ENCODE measurements at places on chromosomes 16 and 17.

- no peak for DNase-seq
Observed at GRCh38 chr17:6638046-6638908, 2.2 kb downstream of the KIAA0753 start.

DNA sequence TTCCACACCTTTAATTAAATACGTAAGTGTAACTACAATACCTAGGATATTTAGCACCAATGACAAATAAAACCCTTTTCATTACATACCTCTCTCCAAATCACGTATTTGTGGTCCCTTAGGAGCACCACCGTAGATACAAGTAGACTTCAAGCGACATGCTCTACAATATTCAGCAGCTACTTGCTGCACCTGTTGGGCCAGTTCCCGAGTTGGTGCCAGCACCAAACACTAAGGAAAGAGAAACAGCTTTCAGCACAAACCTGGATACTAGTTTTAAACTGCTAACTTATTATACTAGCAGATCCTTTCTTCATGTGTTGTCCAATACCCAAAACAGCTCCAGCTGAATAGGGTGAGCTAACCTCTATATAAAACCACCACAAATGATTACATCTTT, 2.7 kb downstream of the DDX5 start:
- DNase-seq: no peak

DNA sequence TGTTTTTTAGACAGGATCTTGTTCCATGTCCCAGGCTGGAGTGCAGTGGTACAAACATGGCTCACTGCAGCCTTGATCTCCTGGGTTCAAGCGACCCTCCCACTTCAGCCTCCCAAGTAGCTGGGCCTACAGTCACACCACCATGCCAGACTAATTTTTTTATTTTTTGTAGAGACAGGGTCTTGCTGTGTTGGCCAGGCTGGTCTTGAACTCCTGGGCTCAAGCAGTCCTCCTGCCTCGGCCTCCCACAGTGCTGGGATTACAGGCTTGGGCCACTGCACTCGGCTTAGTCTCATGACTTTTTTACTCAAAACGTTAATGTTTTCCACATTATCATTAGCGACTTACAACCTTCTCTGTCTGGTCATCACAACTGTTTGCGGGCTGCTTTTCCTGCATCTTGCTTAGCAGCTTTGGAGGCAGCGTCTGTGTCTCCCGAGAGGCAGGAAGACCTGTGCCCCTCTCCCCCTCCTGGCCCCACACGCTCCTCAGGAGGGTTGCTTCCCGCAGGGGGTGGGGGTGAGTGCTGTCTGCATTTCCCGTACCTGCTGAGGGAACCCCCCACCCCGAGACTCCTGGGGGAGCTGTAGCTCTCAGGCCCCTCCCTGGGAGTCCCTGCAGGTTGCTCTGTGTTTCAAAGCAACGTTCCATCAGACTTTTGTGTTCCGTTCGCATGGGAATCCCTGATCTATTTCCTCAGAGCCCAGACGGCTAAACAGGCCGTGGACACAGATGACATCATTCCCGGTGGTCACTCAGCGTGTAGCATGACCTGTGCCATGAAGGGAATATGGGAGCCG, 52.6 kb downstream of the PGS1 start:
- DNase-seq: no peak

DNA sequence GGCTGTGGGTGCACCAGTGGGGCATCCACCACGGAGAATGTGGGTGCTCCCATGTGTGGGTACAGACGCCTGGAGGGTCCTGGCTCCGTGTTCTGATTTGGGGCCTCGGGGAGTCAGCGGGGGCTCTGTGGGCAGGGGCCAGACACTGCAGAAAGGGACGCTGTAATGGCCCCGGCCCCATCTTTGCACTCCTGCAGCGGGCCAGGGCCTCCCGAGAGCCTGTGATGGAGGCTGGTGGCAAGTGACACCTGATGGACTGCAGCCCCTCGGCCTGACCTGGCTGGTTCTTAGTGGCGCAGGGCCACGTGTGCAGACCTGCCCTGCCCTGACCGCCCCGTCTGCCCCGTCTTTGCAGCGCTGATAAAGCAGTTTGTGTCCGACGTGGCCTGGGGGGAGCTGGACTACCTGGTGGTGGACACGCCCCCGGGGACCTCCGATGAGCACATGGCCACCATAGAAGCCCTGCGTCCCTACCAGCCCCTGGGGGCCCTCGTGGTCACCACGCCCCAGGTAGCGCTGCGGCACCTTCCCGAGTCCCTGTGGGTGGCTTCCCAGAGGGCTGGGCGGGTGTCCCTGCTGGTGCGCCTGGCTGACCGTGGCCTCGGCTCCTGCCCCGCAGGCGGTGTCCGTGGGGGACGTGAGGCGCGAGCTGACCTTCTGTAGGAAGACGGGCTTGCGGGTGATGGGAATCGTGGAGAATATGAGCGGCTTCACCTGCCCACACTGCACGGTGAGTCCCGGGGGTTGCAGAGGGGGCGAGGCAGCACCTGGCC, 4.7 kb downstream of the NUBP2 start:
- no peak for DNase-seq

- DNase-seq: no peak
Observed at GRCh38 chr17:16569358-16569712, 331 bp upstream of the ZNF287 start.

GRCh38 chr17:46163316-46163715, 29.9 kb downstream of the KANSL1 start:
- DNase-seq: no peak

- no peak for DNase-seq
Observed at GRCh38 chr16:89005201-89006035, 28.4 kb upstream of the CBFA2T3 start.

DNA sequence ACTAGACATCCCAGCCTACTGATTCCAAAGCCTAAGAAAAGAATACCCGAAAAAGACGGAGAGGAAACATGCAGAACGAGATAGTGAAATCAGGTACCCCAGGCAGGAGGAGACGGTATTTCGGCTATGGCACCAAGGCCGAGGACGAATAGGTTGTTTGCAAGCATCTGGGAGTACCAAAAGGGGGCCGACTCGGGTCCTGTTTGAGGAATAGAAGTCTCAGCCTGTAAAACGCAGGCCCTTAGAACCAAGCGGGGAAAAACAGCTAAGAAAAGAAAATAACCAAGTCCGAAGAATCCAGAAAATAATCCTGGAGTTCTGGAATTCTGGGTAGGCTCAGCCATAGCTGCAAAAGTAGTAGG, 537 bp downstream of the SLC35B1 start:
- DNase-seq: no peak

GRCh38 chr17:74838274-74838673, 21.4 kb downstream of the GRIN2C start:
- no peak for DNase-seq

- no peak for DNase-seq
Observed at GRCh38 chr17:67707442-67707841, 10.3 kb upstream of the NOL11 start.

- no peak for DNase-seq
Observed at GRCh38 chr17:56602292-56603130, 9.0 kb downstream of the NOG start.

DNA sequence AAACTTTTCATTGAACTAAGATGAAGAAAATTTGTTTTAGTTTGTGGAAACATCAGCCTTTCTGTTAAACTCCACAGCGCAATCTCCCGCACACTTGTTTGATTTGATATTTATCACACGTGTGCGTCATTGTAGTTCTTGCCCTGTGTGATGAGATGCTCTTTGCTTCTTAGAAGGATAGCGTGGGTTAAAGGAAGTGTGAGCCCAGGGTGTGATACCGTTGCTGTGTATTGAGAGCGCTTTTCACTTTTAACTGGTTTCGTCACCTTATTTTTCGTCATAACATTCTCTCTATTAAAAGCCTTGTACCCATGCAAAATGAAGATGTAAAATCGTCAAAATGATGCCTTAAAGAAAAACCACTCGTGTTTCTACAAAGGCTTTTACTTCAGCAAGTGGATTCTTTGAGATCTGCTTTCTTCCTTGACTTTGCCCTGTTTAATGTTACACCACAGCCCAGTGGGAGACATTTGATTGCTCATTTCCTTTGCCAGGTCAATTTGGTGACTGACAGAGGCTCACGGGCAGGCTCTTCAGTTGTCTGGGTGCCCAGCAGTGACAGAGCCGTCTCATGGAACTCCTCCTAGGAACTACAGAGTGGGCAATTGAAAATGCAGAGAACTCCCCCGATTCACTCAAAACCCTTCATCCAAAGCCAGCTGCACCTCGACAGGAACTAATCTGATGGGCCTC, 61.1 kb downstream of the RPA1 start:
- DNase-seq: no peak

- DNase-seq: no peak
Observed at GRCh38 chr17:62578757-62579487, 48.5 kb upstream of the MRC2 start.

GRCh38 chr16:48608452-48608851, 1.5 kb downstream of the N4BP1 start:
- no peak for DNase-seq

GRCh38 chr16:84718-85406, 6.8 kb downstream of the MPG start:
- DNase-seq: peak; percentile 42

- DNase-seq: no peak
Observed at GRCh38 chr16:4984174-4984990, 26.3 kb downstream of the SEC14L5 start.

DNA sequence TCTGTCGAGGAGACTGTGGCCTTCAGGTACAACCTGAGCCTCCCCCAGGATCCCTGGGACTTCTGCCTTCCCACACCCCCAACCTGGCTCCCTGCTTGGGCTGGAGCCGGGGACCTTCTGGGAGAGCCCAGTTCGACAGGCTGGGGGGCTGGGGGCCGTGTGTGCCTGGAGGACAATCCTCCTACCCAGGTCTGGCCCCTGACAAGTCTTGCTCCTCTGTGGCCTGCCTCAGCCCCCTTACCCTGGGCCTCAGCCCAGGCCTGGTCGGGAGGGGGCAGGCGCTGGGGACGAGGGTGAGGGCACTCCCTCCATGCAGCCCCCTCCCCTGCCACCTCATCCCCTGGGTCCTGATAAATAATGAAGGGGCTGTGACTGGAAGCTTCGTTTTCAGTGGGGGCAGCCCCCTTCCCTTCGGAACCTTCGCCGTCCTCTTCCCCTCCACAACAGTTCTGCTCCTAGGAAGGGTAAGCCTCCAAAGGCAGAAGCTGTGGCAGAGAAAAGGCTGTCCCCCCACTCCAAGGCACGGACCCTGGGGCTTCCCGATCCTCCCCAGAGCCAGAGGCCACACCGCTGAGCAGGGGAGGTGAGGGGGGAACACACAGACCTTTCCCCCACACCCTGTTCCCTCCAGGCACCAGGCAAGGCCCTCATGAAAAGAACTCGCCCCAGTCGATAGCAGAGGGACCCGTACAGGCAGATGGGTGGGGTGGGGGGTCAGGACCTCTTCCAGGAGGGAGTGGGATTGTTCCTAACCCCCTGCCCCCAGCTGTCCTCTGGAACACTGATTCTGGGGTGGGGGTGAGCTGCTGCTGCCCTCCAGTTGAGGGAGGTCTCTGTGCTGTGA, 5.0 kb upstream of the BAHCC1 start:
- no peak for DNase-seq

DNA sequence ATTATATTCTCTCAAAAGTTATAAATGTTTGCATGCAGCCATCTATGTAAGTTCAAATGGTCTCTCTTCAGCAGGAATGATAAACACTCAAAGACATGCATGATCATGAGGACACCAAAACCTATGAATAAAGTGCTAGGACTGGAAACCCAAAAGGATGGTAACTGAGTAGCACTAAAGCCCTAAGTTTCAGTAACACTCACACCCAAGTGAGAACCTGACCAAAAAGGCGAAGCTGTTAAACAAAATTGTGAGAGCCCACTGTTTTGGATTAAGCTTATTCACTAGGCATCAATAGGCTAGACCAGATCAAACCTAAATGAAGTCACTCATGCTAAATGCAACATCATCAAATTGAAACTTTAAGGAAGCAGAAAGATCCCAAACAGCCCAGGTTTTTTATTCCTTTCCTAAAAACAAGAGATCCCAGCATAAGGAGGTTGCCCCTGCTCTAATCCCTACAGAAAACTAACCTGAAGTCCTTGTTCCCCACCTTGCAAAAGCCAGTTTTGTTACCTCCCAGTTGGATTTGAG, 42.4 kb downstream of the GLG1 start:
- DNase-seq: no peak

DNA sequence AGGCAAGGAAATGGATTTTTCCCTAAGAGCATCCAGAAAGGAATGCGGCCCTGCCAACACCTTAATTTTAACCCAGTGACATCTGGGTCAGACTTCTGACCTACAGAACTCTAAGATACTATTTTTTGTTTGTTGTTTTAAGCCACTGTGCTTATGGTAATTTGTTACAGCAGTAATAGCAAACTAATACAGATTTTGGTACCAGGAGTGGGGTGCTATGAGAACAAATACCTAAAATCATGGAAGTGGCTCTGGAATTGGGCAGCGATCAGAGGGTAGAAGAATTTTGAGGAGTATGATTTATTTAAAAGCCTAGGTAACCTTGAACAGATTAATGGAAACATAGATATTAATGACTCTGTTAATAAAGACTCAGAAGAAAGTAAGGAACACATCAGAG, 208.2 kb downstream of the ZNF423 start:
- DNase-seq: no peak

DNA sequence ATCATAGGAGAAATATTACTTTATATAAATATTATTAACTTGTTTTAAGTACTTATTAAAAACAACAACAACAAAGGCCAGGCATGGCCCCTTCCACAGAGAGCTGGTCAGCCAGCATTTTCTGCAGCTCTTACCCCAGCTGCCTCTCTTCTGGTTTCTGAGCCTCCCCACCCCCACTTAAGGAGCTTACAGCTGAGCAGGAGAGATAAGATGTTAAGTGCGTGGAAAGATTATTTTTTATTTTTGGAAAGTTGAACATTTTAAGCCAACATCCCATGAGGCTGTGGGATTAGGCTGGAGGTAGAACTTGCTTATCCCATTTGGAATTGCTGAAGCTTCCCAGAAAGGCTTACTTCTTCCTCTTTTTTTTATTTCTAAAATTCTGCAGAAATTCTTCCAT, 401.2 kb downstream of the SEC14L1 start:
- DNase-seq: no peak

DNA sequence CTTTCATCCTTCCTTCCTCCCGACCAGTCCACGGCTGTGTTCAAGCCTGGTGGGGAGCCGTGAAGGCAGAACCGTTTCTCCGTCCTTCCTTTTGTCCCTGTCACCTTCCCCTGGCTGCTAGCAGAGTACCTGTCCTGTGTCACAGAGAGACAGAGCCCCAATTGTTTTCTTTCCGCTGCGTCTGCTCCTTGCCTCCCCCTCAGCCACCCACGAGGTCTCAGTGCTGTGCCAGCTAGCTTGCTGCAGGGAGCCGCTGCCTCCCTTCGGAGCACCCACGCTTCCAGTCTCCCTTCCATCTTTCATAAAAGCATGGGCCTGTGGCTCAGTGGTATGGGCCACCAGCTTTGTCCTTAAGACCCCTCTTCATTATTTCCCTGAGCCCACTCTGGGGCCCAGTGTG, 62.2 kb downstream of the MPRIP start:
- DNase-seq: no peak

DNA sequence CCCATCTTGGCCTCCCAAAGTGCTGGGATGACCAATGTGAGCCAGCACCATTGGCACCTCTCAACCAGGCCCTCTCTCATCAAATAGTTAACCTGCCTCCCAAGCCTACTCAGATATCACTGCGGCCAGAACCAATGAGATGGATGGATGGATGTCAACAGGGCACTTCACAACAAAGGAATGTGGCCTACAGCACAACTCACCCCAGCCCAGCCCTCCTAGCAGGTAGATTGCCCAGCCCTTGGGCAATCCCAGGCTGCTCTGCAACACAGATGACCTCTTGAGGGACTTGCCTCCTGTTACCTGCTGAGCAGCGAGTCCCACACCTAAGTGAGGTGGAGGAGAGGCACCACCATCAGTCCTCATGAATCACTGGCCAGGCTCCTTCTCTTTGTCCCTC, 22.6 kb upstream of the KIFC3 start:
- DNase-seq: no peak

- DNase-seq: no peak
Observed at GRCh38 chr16:20850981-20851380, 44.7 kb downstream of the REXO5 start.
